NCI-H1436 treated with DMSO at 0.1 percent for 48 hours (cell line): ENCODE measurements at places on chromosomes 3 and 15.

DNA sequence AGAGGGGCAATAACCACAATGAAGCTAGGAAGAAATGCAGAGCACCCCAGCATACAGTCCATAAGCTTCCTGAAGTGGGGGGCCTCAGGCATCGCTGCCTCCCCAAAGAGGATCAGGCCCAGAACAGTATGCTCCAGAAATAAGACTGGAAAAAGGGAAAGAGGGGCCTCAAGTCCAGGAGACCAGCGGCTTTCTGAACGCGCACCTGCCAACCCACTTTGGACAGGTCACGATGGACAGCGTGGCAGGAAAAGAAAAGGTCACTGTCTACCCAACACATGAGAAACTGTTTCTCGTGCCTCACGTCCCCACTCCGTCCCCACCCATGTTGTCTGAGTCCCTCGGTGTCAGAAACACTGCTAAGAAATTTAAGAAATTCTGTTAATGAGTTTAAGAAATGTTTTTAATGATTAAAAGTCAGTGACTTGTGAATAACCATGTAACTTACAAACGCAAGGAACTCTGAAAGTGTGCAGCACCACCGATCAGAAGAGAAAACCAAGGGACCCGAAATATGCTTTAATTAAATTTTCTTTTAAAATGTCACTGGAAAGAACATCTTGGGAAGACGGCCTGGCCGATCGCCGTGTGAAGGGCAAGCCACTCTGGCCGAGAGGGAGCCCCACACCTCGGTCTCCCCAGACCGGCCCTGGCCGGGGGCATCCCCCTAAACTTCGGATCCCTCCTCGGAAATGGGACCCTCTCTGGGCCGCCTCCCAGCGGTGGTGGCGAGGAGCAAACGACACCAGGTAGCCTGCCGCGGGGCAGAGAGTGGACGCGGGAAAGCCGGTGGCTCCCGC, 1.7 kb upstream of the PPARG start:
- no peak for DNase-seq

DNA sequence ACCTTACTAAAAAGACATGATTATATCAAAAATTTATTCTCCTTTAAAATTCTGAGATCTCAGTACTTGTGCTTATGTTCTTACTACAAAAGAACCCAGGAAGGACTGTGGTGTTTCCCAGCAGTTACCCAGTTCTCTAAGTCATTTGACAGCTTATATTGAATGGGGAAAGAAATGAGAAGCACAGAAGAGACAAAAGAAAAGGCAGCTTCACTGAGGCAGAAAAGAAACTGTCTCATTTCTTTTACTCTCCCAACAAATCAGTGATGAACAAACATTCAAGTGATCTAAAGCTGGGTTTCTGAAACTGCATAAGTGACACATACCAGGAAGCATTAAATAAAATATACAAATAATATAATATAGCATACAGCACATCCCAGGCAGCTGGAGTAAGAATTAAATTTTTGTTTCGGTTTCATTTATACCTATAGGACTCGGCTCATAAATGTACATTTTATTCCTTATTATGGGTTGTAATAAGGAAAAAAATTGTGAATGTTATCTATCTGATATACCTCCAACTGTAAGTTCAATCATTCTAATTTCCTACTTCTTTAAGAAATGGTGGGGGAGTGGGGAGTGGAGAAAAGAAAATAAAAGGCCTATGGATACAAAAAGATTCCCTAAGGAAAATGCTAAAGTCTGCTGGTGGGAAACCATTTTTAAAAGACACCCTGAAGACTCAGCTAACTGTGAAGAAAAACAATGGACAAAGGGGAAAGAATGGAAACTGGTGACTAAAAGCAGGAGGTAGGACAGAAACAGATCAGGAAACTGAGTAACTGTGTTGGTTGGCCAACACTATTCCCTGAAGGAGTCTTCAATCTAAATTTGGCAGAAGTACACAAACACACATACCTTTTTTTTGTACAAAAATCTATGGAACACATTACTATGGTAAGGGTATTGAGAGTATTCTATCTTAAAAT, 156.8 kb downstream of the TBC1D5 start:
- no peak for DNase-seq

DNA sequence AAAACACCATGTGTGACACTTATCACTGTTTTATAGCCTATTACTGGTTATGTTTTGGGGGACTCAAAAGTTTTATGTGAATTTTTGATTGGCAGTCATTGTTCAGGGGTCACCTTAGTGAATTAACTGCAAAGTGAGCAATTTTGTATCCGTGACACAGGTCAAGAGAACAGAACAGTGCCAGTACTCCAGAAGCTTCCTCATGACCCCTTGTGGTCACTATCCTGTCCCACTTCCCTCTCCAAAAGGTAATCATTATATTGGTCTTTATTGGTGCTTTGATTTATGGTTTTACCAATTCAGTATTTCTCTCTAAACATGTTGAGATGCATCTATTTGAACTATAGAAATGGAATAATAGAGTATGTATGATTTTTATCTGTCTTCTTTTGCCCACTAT, 107.1 kb downstream of the STT3B start:
- no peak for DNase-seq

- no peak for DNase-seq
These were observed 6.3 kb downstream of the DNAH1 start for GRCh38 chr3:52322466-52322865.

DNA sequence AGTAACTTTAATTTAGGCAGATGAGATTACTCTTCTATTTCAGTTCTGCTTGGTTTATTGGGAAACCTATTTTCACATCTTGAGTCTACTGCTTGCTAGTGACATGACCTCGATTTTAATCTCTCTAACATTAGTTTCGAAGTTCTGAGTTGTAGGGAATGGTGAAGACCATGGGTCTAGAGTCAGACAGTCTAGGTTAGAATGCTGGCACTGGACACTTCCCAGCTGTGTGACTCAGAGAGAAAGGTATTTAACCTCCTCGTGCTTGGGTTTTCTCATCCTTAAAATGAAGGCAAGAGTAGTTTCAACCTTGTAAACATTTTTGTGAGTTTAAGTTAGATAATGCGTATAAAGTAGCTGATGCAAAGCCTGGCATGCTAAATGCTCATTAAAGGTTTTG, 422.1 kb downstream of the GRM7 start:
- DNase-seq, result no peak

- DNase-seq, result no peak
These were observed 32.0 kb downstream of the MUC20 start for GRCh38 chr3:195752546-195753331.

DNA sequence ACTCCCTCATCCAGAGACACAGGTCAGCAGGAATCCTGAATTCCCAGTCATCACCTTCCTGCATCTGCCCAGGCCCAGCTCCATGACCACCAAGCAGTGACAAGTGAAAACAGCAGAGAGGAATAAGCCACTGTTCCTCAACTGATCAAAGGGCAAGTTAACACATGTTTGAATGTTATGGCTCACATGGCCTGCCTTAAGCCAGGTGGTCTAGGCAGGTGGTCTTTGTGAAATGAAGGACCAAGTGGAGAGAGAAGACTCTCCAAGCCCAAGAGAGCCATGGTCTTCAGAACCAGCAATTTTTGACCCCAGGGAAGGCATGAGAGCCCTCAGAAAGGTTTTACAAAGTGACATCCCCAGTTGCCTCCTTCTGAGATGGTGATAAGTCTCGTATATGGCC, 161.8 kb downstream of the EPHB1 start:
- DNase-seq, result no peak

GRCh38 chr15:77311618-77312398, 108.1 kb downstream of the PEAK1 start:
- DNase-seq, result no peak

GRCh38 chr3:155763870-155764463, 19.1 kb upstream of the PLCH1 start:
- no peak for DNase-seq

GRCh38 chr3:146561879-146562278, 17.5 kb upstream of the PLSCR1 start:
- DNase-seq, result no peak

- DNase-seq, result no peak
These were observed 362.7 kb upstream of the AZI2 start for GRCh38 chr3:28711293-28711692.
